Occipital lobe (tissue), 3 donors: ENCODE measurements at places on chromosomes 4 and X. TPM values are rescaled to one million over a fixed set of nuclear protein-coding genes. Genes with fewer than 3 reads are reported as not detected.

SSX2 gene
- total RNA-seq: not detected

DNA sequence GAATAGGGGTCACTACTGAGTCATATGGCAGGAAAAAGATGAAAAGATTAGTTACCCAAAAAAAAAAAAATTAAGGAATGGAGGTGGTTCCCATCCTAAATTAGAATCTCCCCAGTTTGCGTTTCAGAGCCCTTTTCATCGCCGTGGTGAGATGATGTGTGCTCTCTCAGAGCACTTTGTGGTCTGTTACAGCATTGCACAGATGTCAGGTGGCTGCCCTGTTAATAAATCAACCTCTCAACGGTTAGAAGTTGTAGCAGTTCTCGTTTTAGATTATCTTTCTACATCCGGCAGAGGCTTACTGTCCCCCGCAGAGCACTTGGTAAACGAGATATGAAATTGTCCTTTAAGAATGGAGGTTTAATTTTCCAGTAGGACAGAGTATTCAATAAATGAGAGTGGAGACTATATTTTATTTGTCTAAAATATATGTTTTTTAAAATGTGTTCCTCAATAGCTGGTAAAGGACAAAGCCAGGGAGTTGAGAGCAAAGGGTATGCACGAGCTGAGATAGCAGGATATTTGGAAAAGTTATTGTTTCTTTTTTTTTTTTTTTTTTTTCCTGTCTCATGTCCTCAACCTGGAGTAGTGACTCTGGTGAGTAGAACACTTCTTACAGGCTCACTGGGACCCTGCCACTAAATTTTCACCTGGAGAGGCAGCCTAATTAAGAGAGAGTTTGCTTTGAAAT lies 26.9 kb downstream of the AFF1 start:
- no peak for DNase-seq

- no peak for DNase-seq
Measured at GRCh38 chrX:49829016-49829415, at the start of gene PAGE4. TSS of gene PAGE4 (plus strand) at chrX:49829303. CDS start at chrX:49830429, 1,126 bp downstream.

DNA sequence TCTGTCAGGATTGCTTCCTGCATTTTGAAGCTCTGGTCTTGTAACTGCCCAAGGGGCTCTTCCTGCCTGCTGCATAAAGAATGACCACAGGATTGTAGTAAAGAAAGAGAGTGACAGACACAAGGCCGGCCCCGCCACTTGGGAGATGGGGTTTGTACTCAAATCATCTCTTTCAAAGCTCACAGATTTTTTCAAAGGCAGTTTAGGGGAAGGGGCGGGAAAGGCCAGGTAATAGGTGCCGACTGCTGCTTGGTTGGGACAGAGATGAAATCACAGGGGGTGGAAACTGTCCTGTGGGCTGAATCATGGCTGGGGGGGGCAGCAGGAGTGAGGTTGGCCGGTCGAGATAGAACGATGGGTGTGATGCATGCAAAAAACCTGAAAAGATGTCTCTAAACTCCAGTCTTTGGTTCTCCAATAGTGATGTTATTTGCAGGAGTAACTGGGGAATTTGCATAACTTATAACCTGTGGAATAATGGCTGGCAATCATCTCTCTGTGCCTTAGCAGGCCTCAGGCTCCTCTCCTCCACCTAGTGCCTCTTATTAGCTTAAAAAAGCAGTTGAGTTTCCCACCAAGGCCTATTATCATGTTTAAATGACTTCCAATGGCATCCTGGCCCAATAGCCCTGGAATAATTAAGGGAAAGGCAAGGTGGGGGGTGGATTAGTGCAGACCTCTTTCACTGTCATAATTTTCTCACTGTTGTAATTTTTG lies 778.4 kb upstream of the FRG1 start:
- DNase-seq: no peak

- DNase-seq: peak; percentile 34
Measured at GRCh38 chr4:185143601-185143969, 519 bp downstream of the SLC25A4 start.

DNA sequence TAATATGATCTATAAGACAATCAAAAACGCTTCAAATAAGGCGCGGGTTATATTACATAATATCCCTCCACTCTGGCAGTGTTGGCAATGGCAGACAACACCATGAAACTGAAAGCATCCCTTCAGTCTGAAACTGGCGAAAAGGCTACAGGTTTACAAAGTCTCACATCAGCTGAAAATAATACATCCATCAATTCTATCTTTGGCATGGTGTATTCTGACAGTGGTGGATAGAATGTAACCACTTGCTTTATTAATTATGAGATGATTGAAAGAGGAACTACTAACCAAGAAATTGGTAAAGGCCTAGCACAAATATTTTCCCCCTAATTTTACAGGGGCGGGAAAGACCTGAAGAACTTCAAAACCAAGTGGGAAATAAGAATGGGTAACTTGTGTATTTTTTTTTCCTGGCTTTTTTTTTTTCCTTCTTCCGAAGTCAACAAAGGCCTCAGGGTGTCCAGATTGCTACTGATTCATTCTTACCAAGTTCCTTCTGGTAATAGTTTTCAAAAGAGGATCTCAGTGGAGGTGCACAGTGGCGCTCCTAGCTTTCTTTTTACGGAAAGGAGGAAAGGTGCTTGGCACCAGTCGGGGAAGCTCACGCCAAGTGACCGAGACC lies 728 bp downstream of the UBA6 start:
- no peak for DNase-seq

DNA sequence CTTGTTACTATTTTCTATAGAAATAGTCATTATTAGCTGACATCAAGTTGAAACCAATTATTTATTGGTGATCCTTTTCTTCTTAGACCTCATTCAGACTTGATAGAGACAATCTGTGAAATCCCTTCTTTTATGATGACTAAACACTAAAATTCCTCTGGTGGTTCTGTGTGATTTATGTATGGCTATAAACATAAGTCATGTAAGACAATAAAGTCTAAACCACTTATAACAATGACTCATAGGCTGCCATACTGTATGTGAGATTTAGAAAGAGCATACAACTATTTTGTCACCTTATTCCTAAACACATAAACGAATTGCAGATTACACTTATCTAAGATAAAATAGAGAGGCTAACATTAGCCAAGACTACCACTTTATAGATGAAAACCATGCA lies 101.1 kb upstream of the PRR32 start:
- no peak for DNase-seq

OCIAD1 gene
- total RNA-seq: 144 TPM

GRCh38 chrX:130097507-130098209 lies 12.6 kb downstream of the ELF4 start:
- DNase-seq: no peak

GLUD2 gene
- 1.1 TPM for total RNA-seq
